ENCODE measurements at places on chromosomes 2 and 18. TPM values are rescaled to one million over a fixed set of nuclear protein-coding genes. Genes with fewer than 3 reads are reported as not detected.

Gene SIX3
- polyA plus RNA-seq, result 1.4 TPM

Gene POTEJ
- 0.19 TPM for polyA plus RNA-seq

Gene ONECUT2
- 1.7 TPM for polyA plus RNA-seq

Gene COA5
- polyA plus RNA-seq, result 26.0 TPM

Gene TRIM43
- polyA plus RNA-seq, result not detected
